IPS-NIHi11 (cell line): ENCODE measurements at places on chromosomes 11 and 22.

GRCh38 chr11:13324709-13325108 lies 47.1 kb downstream of the BMAL1 start:
- DNase-seq = no peak

DNA sequence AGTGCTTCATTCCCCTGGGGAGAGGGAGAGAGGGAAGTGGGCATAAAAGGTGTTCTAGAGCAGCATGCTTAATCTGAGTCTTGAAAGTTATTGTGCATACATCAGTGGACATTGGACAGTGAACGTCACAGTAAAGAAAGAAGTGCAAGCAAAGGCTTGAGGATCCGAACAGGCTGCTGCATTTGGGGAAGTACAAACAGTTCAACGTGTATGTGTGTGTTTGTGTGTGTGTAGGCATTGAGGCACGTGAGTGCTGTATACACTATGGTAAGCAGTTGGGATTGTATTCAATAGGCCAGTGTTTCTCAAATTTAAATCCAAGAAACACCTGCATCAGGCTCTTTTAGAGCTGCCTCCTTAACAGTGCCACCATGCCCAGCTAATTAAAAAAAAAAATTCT lies 10.4 kb upstream of the EIF3M start:
- DNase-seq = no peak

- DNase-seq = no peak
Observed at GRCh38 chr11:18016789-18017188, 3.9 kb upstream of the SERGEF start.

DNA sequence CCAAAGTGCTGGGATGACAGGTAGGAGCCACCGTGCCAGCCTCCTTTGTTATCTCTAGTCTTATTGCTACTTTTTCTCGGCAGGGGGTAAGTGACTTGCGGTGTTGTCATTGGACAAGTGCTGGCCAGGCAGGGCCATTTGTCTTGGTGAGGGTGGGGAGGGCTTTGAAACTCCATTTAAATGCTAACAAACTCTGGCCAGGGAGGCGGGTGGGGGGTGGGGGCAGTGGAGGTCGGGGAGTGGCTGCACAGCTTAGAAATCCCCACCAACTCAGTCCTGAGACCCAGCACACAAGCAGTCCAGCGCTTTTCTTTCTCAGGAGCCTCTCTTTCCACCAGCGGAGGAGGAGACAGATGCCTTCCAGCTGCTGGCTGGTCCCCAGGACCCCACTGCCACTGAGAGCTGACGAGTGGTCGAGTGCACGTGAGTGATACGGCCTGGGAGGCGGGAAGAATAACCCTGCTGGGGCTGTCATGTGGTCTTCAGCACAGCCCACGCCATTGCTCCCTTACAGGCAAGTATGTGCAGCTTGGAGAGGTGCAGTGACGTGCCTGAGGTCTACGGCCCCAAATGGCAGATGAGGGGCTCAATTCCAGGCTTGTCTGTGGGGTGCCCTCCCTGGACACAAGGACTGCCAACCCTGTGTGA lies 24.2 kb upstream of the OSBPL5 start:
- DNase-seq = peak; percentile 83

- DNase-seq = no peak
Observed at GRCh38 chr11:111759376-111759775, 6.8 kb downstream of the PPP2R1B start.

DNA sequence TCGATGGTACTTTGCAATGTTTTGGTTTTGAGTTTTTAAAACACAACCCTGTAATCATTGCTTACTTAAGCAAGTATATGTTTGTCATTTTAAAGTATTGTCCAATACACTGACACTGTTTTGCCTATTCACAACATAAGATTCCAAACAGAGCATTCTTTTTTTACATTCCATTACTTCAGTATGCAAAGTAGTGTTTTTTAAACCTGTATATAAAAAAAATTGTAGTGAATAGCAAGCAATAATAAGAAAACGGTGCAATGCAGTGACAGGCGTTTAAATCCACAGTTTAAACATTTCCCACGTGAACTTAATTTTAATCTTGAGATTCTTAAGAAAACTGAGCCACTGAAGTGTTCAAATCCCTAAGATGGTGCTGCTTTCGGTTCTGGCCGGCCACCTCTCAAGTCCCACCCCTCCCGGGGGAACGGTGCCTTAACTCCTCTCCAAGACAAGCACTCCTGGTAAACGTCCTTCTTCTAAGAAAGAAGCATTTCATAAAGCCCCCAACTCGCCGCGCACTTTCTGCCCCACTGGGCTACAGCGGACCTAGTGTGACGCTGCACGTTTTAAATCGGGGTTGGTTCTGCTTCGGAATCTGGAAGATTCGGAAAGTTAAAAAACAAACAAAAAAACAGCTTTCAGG lies 2.9 kb downstream of the PGR start:
- DNase-seq = peak; percentile 29

GRCh38 chr11:1029654-1030053 lies 6.9 kb downstream of the MUC6 start:
- DNase-seq = no peak

DNA sequence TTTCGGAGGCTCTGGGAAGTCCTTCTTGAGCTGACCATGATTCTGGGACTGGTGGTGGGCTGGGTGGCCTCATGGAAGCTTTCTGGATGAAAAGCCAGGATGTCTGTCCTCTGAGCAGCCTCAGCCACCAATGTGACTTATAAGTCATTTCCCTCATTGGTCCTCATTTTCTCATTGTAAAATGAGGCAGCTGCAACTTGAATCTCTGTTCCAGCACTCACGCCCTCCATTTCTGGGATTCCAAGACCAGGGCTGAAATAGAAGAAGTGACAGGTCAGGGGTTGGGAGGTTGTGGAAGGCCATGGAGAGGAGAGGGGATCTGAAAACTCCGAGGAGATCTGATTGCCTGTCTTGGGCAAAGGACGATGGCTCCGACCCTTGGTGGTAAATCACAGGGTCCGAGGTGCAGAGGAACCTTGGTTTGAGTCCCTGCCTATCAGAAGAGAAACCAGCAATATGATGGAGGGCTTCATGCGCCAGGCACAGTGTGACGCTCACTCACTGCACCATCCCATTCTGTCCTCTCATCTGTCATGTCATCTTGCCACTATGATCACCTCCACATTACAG lies 38.3 kb downstream of the TSPAN18 start:
- DNase-seq = no peak

GRCh38 chr11:87236368-87236767 lies 198.6 kb downstream of the TMEM135 start:
- no peak for DNase-seq

DNA sequence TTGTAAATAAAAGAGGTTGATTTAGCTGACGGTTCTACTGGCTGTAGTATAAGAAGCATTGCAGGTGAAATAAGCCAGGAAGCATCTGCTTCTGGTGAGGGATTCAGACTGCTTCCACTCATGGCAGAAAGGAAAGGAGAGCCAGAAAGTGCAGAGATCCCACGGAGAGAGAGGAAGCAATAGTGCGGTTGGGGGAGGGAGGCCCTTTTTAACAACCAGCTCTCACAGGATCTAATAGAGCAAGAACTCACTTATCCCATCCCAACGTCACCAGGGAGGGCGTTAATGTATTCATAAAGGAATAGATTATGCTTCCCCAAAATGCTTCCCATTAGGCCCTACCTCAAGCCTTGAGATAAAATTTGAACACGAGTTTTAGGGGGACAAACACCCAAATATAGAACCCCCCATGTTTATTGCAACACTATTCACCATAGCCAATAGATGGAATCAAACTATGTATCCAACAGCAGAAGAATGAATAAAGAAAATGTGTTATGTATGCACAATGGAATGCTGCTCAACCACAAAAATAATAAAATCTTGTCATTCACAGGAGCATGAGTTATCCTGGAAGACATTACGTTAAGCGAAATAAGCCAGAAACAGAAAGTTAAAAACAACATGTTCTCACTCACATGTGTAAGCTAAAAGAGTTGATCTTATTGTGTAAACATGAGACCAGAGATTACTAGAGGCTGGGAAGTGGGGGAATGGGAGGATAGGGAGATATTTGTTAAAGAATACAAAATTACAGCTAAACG lies 908.3 kb upstream of the ANO3 start:
- no peak for DNase-seq

- DNase-seq = no peak
Observed at GRCh38 chr11:72844356-72844755, 30.1 kb downstream of the ATG16L2 start.

DNA sequence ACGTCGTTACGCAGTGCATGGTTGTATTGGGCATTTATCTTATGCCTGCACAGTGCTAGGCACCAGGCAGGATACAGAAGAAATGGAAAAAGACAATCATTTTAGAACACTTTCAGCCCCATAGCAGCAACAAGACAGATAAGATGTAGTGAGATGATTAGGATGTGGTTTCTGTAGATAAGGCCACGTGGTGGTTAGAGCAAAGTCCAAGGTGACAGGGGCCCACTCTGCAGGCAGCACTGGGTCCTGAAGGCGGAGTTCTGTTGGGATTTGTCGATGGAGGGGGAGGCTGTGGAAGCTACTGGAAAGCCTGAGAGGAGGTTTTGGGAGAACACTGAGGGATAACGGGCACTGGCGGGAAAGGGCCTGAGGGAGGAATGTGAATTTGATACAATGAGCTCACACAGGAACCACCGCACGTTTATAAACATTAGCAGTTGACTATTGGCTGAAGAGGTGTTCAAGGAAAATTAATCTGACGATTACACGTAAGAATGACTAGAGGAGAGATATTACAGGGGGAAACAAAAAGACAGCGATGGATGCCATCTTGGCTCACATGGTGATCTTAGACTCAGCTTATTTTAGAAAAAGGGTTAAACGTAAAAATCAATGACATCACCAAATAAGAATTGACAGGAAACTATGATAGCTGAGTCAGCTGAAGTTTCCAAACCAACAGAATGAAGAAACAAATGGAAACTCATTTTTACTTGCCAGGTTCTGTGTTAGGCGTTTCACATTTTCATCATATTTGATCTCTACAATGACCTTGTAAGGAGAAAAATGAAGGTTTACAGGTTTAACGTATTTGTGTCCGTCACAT lies 551.0 kb downstream of the OPCML start:
- no peak for DNase-seq

DNA sequence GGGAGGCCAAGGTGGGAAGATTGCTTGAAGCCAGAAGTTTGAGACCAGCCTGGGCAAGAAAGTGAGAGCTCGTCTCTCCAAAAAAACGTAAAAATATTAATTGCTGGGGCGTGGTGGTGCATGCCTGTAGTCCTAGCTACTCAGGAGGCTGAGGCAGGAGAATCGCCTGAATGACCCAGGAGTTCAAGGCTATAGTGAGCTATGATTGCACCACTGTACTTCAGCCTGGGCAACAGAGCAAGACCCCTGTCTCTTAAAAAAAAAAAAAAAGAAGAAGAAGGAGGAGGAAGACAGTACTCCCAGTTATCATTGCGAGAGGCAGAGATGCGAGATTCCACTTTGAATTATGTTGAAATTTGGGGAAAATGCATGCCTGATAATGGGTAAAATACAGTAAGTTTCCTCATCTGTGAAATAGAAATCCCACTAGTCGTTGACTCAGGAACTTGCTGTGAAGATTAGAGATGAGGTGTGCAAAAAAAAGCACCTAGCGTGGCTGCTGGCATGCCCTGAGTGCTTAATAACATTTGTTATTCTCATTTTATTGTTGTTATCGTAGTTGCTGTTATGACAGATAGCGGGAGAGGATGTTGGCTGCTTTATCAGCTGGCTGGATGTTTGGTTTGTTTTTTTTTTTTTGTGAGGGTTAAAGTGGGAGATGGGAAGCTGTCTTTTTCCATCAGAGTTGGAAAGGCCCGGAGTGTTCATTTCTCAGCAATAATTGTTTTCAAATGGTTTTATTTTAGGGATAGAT lies 33.4 kb downstream of the BCR start:
- no peak for DNase-seq

DNA sequence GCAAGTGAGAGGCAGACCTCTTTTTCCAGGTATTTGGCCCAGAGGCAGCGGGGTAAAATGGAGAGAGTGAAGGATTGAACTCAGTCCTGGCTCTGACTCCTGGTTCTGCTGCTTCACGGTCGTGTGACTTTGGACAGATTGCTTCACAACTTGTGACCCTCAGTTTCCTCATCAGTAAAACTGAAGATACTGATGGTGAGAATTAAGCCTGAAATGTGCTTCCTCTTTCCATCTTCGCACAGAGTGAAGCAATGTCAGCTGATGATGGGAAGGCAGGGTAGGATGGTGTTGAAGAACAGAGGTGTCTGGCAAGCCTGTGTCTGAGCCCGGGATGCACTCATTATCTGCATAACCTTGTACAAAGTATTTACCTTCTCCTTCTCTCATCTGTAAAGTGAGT lies 59.0 kb downstream of the UBASH3B start:
- DNase-seq = no peak

- DNase-seq = no peak
Observed at GRCh38 chr11:99160447-99160846, 139.7 kb downstream of the CNTN5 start.

DNA sequence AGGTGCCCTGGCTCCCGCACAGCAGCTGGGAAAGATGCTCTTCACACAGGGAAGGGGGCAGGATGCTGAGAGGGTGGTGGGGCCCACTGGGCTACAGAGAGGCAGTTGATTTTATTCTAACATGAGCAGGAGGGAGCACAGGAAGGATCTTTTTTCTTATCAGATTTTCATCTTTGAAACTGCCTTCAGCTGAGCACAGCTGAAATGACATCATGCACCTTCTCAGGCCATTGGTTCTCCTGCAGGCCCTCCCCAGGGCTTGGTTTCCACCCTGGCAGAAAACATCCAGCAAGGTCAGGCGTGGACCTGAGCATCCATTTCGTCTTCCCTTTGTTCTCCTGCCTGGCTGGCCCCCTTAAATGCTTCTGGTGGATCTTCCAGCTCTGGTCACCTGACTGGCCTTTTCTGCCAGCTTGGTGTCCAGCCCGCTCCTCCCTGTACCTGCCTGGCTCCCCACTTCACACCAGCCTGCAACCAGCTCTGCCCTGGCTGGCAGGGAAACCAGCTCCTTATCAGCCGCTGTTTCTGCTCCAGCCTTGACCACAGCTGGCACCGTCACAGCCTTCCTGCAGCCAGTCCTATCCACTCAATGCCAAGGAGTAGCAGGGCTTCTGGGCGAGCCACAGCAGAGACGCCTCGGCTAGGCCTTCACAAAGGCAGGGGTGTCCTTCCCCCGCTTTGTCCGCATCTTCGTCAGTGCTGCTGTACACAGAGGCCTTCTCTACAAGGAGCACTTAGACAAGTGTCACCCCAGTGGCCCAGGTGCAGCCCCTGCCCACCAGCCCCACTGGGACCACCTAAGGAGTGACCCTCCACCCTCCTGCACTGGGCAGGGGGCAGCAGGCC lies 36.5 kb downstream of the TOM1 start:
- no peak for DNase-seq
